ENCODE measurements at places on chromosomes 4 and X.

- DNase-seq: no peak
These were observed 105.4 kb downstream of the STK32B start for GRCh38 chr4:5156682-5157081.

DNA sequence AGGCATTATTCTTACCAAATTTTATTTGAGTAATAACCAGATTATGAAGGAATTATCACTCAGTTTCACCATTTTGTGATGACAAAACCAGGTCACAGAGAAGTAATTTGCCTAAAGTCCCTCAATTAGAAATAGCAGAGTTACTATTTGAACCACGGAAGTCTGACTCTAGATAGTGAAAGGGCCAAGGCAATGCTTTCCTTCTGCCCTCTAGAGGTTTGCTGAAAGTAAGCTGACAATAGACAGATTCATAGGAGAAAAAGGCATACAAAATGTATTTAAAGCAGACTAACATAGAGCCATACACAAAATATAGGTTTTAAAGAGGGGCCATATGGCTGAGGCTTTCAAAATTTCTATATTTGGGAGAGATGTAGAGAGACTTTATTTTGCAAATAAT is 43.1 kb downstream of the CXXC4 start:
- DNase-seq: no peak

DNA sequence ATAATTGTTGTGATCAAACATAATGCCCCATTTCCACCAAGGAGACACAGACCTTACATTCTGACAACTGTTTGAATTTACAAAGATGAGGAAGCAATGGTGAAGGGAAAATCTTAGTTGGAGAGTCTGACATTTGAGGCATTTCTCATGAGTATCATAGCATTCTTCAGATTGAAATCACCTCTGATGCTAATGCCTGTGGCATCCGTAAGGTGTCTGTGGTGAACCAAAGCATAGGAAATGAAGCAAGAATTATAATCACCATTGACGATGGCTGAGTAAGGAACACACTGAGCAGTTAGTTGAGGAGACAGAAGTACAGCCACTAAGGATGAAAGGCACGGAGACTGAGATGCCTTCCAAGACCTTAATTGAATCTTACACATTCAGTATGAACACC is 575.7 kb downstream of the TRIML1 start:
- no peak for DNase-seq

DNA sequence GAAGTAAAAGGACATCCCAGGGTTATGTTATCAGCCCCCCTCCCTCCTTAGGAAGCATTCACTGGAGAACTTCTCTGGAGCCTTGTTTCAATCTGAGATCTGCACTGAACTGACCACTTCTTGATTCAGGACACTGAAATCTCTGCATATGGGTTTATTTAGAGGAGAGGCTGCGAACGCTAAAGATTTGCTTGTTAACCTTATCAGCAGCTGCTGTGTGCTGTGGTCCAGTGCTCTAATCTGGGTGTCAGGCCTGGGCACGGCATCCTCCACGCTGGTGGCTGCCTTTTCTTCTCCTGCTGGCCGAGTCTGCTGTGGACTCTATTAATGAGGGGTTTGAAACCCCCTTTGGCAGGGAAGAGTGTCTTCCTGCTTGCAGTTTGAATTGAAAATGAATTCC is 1094.7 kb upstream of the TENM3 start:
- no peak for DNase-seq

GRCh38 chrX:54640736-54641135 is 110.7 kb downstream of the GNL3L start:
- no peak for DNase-seq

DNA sequence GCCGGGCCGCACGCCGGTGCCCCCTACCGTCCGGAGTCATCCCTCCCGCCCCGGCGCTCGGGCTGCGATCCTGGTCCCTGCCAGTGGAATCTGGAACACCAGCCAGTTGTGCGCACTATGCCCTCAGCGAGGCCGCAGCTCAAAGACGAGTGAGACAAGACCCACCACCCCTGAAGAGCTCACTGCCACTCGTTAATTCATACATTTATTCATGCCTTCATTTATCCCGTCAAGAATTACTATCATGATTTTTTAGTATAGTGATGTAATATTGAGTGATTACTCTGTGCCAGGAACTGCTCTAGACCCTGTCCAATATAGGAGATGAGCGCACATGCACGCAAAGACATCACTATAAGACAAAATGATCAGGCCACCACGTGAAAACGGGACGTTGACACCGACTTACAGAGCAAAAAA is 247 bp upstream of the PPA2 start:
- peak; percentile 49 for DNase-seq

DNA sequence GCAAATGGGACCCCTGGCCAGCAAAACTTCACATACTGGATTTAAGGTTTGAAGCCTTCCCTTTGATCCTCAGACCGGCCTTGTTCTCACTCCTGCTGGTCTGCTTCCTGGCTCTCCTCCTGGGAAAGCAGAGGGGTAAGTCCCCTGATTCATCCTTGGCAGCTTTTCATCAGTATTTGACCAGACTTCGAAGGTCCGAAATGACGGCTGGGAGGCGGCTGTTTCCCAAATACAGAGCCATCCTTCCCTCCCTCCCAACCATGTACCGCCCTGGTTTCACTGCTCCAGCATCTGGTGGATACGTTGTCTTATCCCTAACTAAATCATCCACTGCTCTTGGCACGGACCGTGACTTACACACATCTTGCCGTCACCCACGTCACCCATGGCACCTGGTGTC is 265.5 kb downstream of the BCOR start:
- no peak for DNase-seq

All from stimulated activated CD8-positive, alpha-beta memory T cell treated with anti-CD3 and anti-CD28 coated beads, Interleukin-4, amount 100 ng/mL, for 1 hour (primary cell).